IMR-90 (cell line): ENCODE measurements at places on chromosomes 12 and 14. TPM values are rescaled to one million over a fixed set of nuclear protein-coding genes. Genes with fewer than 3 reads are reported as not detected.

DNA sequence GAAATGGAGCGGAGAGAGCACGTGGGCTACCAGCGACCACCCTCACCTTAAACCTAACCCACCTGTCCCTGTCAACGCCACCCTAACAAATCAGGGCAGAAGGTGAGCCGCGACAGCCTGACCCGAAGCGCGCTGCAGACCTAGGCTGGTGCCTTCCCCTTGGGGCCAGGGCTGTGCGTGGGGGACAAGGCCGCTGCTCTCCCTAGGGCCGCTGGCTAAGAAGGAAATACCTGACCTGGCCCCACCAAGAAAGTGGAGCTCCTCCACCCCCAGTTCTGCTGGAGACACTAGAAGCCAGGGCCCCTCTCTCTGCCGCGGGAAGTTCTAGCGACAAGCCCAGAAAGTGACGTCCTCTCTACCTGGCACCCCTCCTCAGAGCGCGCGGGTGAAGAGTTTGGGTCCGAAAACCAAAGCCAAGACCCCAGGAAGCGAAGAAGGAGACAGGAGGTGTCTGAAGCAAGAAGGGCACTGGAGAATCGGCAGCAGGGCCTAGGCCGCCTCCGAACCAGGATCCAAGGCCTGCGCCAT, 7.5 kb downstream of the SIX1 start:
- H3K36me3 ChIP-seq: peaks cover 40% of the 10 kb centered on the region
- no peaks in the 10 kb centered on the region for H3K27me3 ChIP-seq
- DNase-seq: no peak
- no peak overlapping the region for H3K4me3 ChIP-seq
- no peak overlapping the region for H3K27ac ChIP-seq

GRCh38 chr14:54700717-54701116, 133.8 kb downstream of the SAMD4A start:
- no peak for DNase-seq
- no peak overlapping the region for H3K4me3 ChIP-seq
- peaks cover 16% of the 10 kb centered on the region for H3K36me3 ChIP-seq
- no peak overlapping the region for H3K27ac ChIP-seq

DNA sequence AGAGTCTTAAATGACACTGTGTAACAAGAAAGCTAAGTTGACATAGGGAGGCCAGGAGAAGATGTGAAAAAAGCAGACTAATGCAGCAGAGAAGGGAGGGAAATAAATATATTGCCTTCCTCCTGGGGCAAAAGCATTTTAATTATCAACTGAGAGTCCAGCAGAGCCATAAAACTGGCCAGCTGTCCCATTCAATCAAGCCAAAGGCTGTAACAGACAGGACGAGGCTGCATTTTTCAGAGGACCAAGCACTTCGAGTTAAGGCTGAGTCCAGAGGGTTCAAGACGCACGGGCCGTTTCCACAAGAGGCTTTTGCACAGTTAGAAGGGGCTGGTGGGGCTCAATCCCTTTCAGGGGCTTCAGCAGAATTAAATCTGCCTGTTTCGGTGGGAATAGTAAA, 20.4 kb downstream of the MAP3K9 start:
- H3K27ac ChIP-seq: no peak overlapping the region
- no peaks in the 10 kb centered on the region for H3K4me1 ChIP-seq
- no peak overlapping the region for H3K4me3 ChIP-seq
- no peak for DNase-seq

- no peak overlapping the region for H3K4me3 ChIP-seq
- no peaks in the 10 kb centered on the region for H3K27me3 ChIP-seq
Observed at GRCh38 chr14:89750281-89750755, 204.2 kb downstream of the EFCAB11 start.

DNA sequence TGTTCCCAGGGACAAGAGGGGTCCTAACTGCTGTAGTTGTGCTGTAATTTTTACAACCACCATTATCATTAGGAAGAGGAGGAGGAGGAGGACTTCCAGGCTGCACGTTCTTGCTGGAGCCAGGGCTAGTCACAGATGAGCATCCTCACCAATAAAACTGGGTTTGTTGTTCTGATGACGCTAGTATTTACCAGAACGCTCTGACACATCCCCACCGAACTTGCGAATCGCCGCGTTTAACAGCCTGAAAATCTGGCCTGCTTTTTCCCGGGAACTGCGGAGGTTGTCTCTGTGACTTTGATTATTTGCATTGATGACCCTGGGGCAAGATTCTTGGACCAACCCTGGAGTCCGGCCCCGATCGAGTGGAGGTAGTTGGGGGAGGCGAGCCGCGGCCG, 10.2 kb downstream of the TBX5 start:
- peak overlapping the region; percentile 15 for H3K27ac ChIP-seq
- peaks cover 55% of the 10 kb centered on the region for H3K4me1 ChIP-seq
- DNase-seq: peak; percentile 90
- no peaks in the 10 kb centered on the region for H3K27me3 ChIP-seq

DNA sequence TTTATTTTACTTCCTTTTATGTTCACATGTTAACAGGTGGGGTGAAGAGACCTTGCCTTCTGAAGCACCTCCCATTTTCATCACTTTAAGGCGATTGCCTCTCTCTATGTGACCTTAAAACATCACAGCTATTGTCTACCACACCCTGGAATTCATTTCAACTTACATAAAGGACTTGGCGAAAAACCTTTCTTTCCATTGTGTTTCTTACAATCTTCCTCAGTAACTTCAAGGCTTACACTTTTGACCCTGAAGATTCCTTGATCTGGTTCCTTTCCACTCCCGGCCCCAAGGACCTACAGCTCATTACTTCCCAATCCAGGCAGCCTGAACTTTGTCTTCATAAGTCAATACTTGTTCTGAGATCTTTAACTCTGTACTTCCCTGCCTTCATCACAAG, 443.3 kb downstream of the ADAMTS20 start:
- no peaks in the 10 kb centered on the region for H3K36me3 ChIP-seq
- no peak overlapping the region for H3K27ac ChIP-seq
- H3K4me3 ChIP-seq: no peak overlapping the region

DNA sequence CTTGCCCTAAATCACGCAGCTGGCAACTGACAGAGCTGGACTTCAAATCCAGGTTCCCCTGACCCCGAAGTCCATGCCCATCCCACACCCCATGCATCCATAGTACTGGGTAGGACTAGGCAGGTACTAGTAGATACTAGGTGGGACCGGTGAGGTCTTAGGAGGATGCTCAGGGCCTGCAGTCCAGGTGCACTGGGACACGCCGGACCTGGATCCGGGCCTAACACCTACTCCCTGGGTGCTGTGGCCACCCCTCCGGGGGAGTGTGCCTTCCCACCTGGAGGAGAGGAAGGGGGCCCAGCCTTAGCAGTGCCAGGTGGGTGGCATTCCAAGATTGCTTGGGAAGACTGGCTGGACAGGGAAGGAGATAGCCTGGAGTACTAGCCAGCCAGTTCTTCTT, 64.8 kb downstream of the CACNA1C start:
- no peak for DNase-seq
- peaks cover 24% of the 10 kb centered on the region for H3K4me1 ChIP-seq
- H3K36me3 ChIP-seq: peaks cover 17% of the 10 kb centered on the region; the same call in 1 of the 2 replicates
- H3K27me3 ChIP-seq: no peaks in the 10 kb centered on the region

DNA sequence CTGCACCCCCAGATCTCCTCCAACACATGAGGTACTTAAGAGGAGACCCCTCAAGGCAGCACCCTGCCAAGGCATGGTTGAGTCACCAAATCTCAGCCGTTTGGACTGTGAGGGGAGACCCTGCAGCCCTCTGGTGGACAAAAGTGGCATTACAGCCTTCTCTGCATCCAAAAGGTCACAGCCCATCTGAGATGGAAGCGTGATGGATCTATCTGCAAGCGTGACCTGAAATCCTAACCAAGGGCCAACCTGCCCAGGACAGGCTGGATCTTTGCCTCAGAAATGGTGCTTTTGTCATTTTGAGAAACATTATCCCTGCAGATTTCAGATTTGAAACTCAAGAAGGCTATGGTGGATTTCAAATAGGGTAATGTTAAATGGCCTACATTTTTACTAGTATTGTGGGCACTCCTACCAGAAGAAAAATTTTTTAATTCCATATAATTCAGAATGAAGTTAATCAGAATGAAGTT, 23.7 kb upstream of the DHRS4 start:
- no peak overlapping the region for H3K27ac ChIP-seq
- H3K36me3 ChIP-seq: no peaks in the 10 kb centered on the region
- H3K4me1 ChIP-seq: no peaks in the 10 kb centered on the region
- no peak overlapping the region for H3K4me3 ChIP-seq
- peaks cover 4% of the 10 kb centered on the region; the same call in 1 of the 2 replicates for H3K27me3 ChIP-seq

Gene ZC3H10
- total RNA-seq: 3.3 and 3.6 TPM in 2 replicates
